ENCODE measurements at places on chromosomes 11 and 22.

DNA sequence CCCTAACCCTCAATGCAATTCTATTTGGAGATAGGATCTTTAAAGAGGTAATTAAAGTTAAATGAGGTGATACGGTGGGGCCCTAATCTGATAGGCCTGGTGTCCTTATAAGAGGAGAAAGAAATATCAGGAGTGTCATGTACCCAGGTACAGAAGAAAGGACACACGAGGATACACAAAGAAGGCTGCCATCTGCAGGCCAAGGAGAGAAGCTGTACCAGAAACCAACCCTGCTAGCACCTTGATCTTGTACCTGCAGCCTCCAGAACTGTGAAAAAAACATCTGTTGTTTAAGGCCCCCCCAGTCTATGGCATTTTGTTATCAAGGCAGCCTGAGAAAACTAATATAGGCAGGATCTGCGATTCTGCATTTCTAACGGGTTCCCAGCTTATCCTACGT lies 44.2 kb downstream of the FBXO7 start:
- DNase-seq = peak; percentile 46

GRCh38 chr22:46684706-46685105 lies 53.3 kb downstream of the CERK start:
- DNase-seq = no peak

DNA sequence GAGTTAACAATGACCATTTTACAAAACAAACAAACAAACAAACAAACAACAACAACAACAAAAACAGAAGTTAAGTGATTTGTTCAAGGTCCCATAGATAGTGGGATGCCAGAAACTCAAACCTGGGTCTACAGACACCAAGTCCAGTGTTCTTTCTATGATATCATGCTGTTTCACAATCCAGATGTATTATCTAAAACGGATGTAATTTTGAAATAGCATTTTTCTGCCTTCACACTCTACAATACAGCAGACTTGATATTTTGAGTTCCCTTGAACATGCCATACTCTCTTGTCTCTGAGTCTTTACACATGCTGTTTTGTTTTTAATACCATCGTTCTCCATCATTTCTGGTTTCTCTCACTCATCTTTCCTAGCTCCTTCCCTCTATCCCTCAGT lies 104.5 kb downstream of the RELT start:
- no peak for DNase-seq

GRCh38 chr11:10255388-10256125 lies 38.5 kb downstream of the SBF2 start:
- no peak for DNase-seq

DNA sequence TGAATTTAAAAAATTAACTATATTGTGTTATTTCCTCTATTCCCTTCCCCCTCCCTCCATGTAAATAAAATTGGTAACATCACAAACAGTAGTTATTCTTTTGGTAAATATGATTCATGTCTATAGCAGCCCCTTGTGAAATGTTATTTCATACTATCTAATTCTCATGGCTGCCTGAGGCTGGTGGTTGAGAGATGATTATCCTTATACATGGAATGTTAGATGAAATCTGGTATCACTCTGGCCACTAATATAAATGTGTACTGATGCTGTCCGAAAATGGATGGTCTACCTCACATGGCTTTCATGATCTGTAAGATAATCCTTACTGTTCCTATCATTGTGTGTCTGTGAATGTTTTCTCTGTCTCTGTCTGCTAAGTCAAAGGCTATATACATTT lies 25.0 kb upstream of the EXPH5 start:
- DNase-seq = no peak

DNA sequence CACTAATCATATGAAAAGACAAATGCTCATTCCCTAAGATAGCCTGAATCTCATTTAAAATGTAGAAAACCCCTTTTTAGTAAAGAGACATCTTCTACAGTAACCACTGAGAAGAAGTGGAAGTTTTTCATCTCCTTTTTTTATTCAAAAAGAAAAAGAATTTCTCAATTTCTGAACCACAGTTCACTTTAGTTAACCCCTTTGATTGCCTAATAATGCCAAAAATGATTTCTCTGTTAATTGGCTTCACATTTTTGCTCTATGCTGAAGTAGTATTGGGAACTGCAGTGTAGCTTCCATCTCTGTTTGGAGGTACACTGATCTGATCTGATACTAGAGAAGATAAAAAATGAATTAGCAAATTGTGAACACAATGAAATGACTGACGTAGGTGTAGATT lies 58.3 kb downstream of the CD44 start:
- no peak for DNase-seq

DNA sequence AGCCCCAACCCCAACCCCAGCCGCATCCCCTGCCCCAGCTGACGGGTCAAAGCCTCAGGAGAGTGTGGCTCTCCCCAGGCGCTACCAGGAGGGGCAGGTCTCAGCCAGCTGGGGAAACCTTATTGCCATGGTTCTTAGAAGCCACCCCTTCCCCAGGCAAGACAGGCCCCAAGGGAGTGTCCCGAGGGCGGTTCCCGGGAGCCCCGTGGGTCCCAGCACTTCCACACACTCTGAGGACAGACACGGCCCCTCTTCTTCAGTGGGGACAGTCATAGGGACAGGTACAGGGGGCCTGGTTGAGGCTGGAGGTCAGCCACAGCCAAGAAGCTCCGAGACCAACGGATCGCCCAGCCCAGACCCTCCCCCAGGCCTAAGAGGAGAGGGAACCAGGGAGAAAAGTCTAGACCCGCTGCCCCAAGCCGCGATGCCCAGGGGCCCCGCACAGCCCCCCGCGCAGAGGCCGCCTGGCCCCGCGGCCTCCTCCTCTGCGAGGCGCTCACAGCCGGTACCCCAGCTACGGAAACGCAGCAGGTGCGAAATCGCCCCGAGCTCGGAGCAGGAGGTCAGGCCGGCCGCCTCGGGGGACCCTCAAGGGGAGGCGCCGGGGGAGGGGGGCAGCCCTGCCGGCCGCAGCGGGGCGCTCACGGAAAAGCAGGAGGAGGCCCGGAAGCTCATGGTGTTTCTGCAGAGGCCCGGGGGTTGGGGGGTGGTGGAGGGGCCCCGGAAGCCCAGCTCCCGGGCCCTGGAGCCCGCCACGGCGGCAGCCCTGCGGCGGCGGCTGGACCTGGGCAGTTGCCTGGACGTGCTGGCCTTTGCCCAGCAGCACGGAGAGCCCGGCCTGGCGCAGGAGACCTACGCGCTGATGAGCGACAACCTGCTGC lies 2.6 kb downstream of the KLHDC7B start:
- no peak for DNase-seq

DNA sequence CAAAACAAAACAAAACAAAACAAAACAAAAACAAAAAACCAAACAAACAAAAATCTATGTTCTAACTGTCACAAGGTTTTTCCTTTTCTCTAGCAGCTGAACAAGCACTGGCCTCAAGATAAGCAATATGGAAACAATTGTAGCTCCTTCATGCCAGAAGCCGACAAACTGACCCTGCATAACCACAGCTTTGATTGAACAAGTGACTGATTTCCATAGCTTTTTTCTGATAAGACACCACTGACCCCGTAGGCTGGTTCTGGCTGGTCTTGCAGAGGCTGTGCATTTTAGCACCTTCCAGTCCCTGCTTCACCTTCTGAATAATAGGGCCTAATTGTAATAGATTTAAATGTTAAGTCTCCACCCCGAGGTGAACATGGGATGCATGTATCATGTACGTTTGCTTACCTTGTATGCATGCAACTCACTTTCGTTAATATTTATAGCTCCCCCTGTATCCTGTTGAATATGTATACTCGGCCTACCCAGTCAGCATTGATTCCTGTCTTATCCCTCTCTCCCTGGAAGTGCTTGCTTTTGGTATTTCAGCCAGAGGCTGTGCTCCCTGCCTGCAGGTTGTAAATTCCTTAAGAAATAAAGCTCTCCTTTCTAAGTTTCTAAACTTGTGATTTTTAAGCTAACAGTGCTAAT lies 49.6 kb downstream of the CNTF start:
- DNase-seq = no peak

- no peak for DNase-seq
Measured at GRCh38 chr11:44112091-44112821, 16.8 kb downstream of the EXT2 start.

DNA sequence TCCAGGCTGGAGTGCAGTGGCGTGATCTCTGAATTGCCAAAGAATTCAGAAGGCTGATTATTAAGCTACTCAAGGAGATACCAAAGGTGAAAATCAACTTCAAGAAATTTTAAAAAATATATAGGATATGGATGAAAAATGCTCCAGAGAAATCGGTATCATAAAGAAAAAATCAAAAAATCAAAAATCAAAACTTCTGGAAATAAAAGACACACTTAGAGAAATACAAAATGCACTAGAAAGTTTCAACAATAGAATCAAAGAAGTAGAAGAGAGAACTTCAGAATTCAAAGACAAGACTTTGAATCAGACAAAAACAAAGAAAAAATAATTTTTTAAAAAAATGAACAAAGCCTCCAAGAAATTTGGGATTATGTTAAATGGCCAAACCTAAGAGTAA lies 45.6 kb upstream of the CLTCL1 start:
- no peak for DNase-seq

GRCh38 chr11:2924821-2925675 lies 4.2 kb downstream of the PHLDA2 start:
- DNase-seq = no peak

DNA sequence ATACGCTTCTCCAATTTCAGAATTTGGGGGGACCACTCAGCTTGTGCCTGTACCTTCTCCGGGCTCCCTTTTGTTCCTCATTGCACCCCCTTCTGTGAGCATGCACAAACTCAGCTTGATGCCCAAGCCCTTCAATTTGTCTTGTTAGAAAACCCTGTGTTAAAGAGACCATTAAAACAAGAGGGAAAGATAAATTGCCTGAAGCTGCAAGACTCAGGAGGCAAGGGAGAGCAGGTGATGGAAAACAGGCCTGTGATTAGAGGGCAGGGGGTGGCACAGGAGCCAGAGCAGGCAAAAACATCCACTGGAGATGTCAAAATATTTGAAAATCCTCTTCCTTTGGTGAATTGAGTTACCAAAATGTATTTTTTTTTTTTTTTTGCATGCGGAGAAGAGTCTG lies 121.7 kb downstream of the MIAT start:
- DNase-seq = no peak

DNA sequence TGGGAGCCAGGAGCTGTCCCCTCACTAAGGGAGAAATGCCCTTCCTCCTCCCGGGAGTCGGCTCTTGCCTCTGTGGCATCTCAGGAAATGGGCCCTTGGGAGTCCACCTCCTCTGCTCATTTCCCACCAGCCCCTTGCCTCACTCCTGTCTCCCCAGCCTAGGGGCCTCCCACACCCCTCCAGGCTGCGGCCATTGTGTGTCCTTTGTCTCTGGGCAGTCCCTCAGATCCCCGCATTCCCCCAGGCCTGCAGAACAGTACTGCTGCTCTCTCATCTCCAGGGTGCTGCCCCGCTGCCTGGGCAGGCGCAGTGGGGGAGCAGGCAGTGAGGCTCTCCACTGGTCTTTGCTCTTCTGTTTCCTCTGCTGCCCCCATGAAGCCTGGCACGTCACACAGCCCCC lies 25.0 kb downstream of the ADA2 start:
- DNase-seq = no peak

- no peak for DNase-seq
Measured at GRCh38 chr11:44611687-44612434, 46.4 kb downstream of the CD82 start.

- DNase-seq = no peak
Measured at GRCh38 chr11:78345450-78345849, 72.2 kb downstream of the GAB2 start.

DNA sequence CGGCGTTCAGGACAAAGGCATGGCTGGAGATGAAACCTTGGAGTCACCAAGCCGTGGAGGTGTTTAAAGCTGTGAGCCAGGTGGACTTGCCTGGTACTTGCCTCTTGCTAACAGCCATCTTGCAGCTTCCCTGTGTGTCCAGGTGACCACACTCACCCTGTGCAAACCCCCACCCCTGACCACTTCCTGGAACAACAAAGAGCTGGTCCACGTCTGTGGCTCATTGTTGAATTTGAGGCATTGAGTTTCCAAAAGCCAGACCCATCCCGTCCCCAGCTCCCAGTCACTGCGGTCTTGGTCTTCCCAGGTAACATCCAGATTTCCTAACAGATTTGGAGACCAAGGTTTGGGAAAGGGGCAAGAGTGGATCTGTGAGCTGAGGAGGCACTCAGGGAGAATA lies 18.5 kb downstream of the DHCR7 start:
- DNase-seq = peak; percentile 22

DNA sequence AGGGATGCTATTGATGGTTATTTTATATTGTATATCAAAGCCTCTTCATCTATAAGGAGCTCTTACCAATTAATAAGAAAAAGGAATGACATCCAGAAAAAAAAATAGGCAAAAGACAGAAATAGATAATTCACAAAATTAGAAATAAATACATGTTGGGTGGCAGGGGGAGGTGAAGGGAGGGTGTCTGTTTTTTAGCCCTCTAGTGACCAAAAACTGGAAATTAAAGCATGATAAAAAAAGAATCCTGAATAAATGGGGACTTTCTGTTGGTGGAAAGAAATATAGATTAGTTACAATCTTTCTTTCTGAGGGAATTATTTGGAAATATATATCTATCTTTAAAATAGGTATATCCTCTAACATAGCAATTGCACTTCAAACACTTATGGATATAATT lies 42.0 kb upstream of the TTC36 start:
- DNase-seq = no peak

GRCh38 chr22:37012262-37012904 lies 6.9 kb downstream of the TST start:
- DNase-seq = no peak

DNA sequence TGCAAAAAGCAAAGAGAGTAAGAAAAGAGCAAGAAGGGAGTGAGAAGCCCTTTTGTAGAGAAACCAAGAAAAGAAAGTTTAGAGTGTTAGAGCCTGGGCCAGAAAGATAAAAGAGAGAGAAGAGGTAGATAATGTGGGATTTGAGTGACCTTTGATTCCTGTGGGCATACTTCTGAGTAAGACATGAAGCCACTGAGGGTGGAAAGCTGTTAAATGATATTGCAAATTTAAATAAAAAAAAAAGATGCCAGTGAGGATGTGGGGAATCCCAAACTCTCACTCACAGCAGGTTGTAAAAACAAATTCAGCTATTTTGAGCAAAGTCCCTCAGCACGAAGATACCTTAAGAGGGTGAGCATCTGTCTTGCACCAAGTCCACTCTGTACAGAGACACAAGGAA lies 59.4 kb upstream of the TOP3B start:
- no peak for DNase-seq

Measured in SW480 (cell line).